ENCODE measurements at places on chromosomes 2 and 18.
A peak's percentile ranks its signal among the peaks of the same experiment; 100 is the strongest.

GRCh38 chr2:239938651-239939486 is 86.3 kb downstream of the NDUFA10 start:
- no peak for DNase-seq

- no peak for DNase-seq
Measured at GRCh38 chr2:45649462-45649857, 2.0 kb upstream of the PRKCE start.

DNA sequence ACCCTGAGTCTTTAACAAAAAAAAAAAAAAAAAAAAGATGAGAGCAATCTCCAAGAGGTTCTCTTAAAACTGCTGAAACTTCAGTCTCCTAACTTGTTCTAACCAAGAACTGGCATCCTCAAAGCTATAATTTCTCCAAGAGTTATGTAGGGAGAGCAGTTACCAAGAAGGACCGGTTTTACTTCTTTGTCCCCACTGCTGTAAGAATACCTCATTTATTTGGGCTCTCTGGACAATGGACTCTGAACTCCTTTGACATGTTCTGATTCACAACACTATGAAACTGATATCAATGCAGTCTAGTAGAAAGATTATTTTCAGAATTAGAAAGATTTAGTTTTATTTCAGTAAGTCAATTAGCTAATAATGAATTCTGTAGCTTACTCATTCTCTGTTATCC is 84.5 kb upstream of the DTNB start:
- DNase-seq = no peak

- no peak for DNase-seq
Measured at GRCh38 chr2:7419814-7420311, 502.7 kb downstream of the RNF144A start.

DNA sequence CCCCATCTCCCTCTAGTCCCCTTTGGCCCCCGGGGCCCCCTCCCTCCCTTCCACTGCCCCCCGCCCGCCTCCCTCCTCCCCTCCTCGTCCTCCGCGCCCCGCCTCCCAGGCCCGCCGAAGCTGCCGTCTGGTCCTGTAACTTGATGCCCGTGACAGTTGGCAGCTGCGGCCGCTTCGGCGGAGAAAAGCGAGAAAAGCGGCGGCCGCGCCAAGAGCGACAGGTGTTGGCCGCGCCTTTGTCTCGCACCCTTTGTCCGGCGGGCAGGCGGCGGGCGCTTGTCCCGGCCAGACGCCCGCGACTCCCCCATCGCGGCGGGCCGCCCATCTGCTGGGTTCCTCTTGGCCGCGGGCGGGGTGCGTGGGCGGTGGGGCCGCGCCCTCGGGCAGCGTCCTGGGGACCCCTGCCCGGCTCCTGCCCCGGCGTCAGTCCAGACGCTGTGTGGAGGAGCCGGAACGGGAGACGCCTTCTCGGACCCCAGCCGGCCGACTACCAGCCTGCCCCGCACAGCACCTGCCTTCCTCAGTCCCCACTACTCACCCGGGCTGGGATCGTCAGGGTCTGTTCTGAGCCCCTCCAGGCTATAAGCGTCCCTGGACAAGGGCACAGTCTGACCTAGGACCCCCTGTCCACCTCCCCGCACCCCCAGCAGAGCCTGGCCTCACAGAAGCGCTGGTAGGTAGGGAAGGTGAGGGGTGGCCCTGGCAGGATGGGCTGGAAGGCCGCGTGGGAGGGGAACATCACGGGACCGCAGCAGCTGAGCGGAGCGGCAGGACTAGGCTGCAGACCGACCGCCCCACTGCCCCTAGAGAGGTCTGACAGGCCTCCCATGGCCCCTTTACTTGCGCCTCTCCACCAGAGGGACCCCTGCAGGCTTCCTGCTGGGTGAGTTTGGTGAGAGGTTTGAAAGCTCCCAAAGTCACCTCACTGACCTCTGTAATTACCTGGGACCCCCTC is 1.2 kb upstream of the HES6 start:
- DNase-seq = peak; percentile 32

DNA sequence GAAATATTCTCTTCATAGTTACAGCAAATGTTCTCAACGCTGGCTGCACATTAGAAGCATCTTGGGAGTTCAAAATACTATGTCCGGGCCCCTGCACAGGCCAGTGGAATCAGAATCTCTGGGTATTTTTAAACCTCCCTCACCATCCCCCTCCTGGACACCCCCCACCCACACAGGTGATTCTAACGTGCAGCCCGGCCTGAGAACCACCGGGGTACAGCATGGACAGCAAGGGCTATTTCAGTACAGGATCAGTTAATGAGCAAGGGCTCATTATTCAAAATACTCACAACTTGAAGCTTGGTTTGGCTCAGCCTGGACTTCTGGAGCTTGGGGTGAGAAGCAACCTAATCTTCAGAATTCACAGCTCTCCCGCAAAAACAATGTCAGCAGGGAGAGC is 31.4 kb downstream of the INO80C start:
- DNase-seq = no peak

DNA sequence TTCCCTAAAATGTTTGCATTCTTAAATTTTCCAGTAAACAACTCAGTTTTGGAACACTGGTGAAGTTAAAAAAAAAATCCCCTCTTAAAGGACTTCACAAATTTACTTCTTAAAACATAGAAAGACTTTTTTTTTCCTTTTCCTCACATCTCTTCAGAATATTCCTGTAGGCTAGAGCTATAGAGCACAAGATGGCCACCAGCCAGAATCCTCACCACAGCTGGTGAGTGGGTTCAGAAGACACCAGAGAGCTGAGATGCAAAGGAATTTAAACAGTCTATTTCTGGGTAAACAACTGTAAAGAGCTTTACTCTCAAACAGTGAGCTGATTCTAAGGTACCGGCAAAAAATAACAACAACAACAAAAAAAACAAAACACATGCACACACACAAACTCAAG is 252.8 kb downstream of the LRP1B start:
- DNase-seq = no peak

DNA sequence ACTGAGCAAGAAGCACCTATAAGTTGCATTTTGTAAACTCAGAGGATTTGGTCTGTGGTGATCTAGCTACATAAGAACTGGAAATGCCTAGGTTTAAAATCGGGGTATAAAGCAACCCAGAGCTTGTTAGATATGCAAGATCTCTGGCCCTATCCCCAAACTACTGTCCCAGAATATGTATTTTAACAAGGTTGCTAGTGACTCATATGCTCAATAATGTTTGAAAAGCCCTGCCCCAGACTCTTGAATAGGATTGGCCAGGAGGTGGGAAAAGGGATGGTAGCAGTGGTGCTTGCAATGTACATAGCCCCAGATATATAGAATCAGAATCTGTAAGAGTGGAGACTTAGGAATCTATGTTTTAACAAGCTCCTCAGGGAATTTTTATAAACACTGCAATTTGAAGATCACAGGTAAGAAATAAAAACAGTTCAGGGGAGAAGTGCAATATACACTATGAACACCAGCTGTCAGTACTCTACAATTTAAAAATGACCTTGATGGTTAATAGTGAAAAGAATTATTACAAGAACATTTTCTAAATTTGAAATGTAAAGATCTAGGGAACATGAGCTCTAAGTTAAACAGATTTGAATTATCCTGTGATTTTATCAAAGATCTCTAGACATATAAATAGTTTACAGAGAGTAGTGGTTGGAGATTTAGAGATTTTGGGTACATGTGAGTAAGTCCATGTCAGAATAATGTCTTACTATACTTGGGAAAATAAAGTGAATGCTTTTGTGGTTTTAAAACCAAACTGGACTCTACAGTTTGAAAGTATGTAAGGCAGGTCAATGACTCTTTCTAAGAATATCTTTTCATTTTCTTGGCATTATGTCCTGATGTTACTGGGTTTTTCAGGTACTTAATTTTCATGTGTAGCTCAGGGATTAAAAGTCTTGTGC is 7.7 kb upstream of the MMADHC start:
- DNase-seq = no peak

- no peak for DNase-seq
Measured at GRCh38 chr18:8662560-8663255, 42.6 kb upstream of the MTCL1 start.

DNA sequence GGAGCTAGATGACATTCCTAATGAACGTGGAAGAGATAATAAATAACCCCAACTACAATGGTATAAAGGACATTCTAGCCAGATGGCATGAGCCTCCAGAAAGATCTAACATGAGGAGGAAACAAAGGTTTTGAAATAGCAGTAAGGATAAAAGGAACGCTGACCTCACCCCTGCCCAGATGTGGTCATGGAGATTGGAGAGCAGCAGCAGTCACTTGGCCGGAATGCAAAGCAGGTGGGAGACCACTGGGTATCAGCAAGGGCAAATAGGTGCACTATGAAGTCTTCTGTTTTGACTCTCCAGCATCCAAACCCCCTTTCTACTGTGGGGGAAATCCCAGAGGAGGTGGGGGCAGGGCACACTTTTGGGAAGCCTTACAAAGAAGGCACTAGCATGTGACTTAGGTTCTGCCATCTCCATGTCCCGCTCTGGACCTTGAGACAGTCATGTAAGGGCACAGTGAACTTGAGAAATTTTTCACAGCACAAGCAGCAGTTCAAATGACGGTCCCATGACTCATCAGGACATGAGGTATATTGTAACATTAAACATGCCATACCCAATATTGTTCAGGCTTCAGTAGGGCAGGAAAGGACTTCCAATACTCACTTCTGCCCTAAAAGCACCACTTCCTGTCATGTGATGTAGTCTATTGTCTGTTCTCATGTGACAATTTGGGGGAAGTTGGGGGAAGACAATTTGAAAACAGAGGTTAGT is 55.2 kb downstream of the METTL4 start:
- DNase-seq = peak; percentile 62

DNA sequence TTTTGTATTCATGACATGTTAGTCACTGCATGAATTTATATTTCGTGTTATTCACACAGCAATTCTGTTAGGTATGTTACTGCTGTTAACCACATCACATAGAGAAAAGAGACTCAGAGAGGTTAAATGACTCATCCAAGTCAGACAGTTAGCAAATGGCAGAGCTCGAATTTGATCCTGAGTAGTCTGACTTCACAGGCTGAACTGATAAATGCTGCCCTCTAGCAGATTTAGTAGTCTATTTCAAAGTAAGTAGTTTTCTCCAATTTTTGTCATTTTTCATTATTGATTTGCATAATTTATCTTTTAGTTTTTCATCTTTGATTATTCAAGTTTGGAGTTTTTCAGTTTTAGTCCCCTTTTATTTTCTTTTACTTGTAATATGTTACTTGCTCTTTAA is 58.3 kb downstream of the WDR7 start:
- DNase-seq = peak; percentile 53

GRCh38 chr2:31563273-31563839 is 17.4 kb downstream of the SRD5A2 start:
- DNase-seq = no peak

DNA sequence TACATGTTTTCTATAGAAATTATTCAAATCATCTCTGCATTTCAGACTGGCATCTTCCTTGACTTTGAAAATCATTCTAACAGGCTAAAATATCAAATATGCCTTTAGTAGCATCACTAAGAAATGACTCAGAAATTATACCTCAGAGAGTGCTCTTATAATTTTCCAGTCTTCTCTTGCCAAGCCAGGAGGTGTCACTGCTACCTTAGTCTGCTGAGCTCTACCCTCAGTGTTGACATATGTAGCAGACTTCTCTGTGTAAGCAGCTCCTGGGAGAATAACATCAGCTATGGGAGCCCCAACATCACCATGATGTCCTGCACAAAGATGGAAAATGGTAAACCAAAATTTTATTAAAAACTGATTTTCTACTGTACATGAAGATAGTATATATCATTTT is 31.6 kb downstream of the NDUFS1 start:
- no peak for DNase-seq

- no peak for DNase-seq
Measured at GRCh38 chr2:73704285-73704684, 32.9 kb downstream of the TPRKB start.

GRCh38 chr18:34600158-34600557 is 109.9 kb upstream of the DTNA start:
- DNase-seq = no peak

GRCh38 chr2:223108351-223109050 is 56.5 kb downstream of the KCNE4 start:
- DNase-seq = no peak

GRCh38 chr2:15092691-15093090 is 460.2 kb downstream of the LRATD1 start:
- no peak for DNase-seq

Measured in Caki2 (cell line).